ENCODE measurements at places on chromosomes 2 and 18. TPM values are rescaled to one million over a fixed set of nuclear protein-coding genes. Genes with fewer than 3 reads are reported as not detected.

- no peak overlapping the region for H3K27ac ChIP-seq
- no peak for DNase-seq
- no peaks in the 10 kb centered on the region for H3K27me3 ChIP-seq
- H3K4me3 ChIP-seq: no peak overlapping the region
- H3K4me1 ChIP-seq: no peaks in the 10 kb centered on the region
- H3K36me3 ChIP-seq: no peaks in the 10 kb centered on the region
Observed at GRCh38 chr2:132542953-132543569, 126.5 kb downstream of the GPR39 start.

Gene LRPPRC
- 94.7 TPM for total RNA-seq

Gene CIB4
- not detected for total RNA-seq

DNA sequence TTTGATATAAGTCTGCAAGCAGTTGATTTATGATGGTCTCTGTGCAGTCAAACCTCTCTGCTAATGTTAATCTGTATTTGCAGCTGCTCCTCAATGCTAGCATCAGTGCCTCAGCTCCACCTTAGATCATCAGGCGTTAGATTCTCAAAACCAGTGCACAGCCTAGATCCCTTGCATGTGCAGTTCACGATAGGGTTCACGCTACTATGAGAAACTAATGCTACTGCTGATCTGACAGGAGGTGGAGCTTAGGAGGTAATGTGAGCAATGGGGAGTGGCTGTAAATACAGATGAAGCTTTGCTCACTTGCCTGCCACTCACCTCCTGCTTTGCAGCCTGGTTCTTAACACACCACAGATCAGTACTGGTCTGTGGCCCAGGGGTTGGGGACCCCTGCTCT is 18.4 kb downstream of the RBKS start:
- no peak for DNase-seq
- no peak overlapping the region for H3K27ac ChIP-seq
- no peaks in the 10 kb centered on the region for H3K27me3 ChIP-seq

- H3K27ac ChIP-seq: no peak overlapping the region
- no peaks in the 10 kb centered on the region for H3K4me1 ChIP-seq
- no peak overlapping the region for H3K4me3 ChIP-seq
Observed at GRCh38 chr2:151243468-151243867, 18.2 kb downstream of the RBM43 start.

Gene SIX2
- not detected for total RNA-seq

GRCh38 chr18:57062178-57062577 is 84.7 kb upstream of the BOD1L2 start:
- no peaks in the 10 kb centered on the region for H3K36me3 ChIP-seq
- peaks cover 2% of the 10 kb centered on the region for H3K27me3 ChIP-seq
- H3K4me1 ChIP-seq: peaks cover 5% of the 10 kb centered on the region
- DNase-seq: no peak
- H3K27ac ChIP-seq: no peak overlapping the region

DNA sequence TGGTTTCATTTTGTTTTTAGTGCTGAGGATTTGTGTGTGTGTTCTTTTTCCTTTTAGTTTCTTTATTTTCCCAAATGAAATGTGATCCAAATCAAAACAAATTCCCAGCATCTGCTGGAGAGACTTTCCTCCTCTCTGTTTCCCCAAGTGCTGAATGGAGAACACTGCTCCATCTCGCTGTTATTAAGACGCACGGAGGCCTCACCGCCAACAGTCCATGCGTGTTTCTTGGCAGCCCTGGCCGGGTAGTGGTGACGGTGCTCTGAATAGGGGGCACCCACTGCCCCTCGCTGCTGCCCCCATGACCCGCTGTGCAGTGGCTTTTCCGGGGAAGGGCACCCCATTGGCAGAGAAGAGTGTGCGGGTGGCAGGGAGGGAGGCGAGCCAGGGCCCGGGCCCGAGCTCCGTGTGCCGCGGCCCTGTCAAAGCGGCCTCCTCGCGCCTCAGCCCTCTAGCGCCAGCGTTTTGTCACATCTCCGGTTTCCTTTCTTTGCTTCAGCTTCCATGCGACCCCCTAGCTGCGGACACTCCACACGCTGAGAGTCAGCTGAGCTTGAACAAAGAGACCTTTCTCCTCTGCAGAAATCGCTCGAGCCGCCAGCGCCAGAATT is 473.7 kb upstream of the SALL3 start:
- H3K4me3 ChIP-seq: no peak overlapping the region
- no peaks in the 10 kb centered on the region for H3K4me1 ChIP-seq
- no peaks in the 10 kb centered on the region for H3K36me3 ChIP-seq

DNA sequence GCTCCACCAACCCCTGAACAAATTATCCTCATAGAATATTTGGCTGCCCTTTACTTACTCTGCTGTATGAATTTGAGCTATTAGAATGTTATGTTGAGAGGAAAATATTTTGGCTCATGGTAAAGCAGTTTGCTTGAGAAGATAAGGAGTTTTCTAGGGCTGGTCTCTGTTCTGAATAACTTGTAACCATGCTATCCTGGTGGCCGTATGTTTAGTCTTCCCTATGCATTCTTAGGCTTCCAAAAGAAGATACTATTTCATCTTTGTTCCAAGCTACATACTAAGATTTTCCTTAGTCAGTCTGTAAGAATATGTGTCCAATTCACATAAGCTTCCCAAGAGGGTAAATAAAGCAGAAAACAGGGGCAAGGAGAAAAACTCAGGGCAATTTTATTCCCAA is 1105.1 kb upstream of the PIK3C3 start:
- no peaks in the 10 kb centered on the region for H3K27me3 ChIP-seq
- H3K4me3 ChIP-seq: no peak overlapping the region
- no peak overlapping the region for H3K27ac ChIP-seq
- no peak for DNase-seq

Gene ANKRD53
- not detected for total RNA-seq

Gene KYNU
- not detected for total RNA-seq

GRCh38 chr2:171602352-171602751 is 80.1 kb downstream of the CYBRD1 start:
- no peaks in the 10 kb centered on the region for H3K36me3 ChIP-seq
- DNase-seq: no peak
- H3K4me1 ChIP-seq: no peaks in the 10 kb centered on the region
